RPMI7951 (cell line): ENCODE measurements at places on chromosomes 7 and 10. TPM values are rescaled to one million over a fixed set of nuclear protein-coding genes. Genes with fewer than 3 reads are reported as not detected.
A peak's percentile ranks its signal among the peaks of the same experiment; 100 is the strongest.

GRCh38 chr7:44959433-44959951 lies 19.3 kb downstream of the MYO1G start:
- peak; percentile 55 for DNase-seq

- DNase-seq: no peak
Observed at GRCh38 chr10:123165445-123166072, 11.4 kb downstream of the BUB3 start.

Gene CPN1
- total RNA-seq: not detected in 2 replicates

DNA sequence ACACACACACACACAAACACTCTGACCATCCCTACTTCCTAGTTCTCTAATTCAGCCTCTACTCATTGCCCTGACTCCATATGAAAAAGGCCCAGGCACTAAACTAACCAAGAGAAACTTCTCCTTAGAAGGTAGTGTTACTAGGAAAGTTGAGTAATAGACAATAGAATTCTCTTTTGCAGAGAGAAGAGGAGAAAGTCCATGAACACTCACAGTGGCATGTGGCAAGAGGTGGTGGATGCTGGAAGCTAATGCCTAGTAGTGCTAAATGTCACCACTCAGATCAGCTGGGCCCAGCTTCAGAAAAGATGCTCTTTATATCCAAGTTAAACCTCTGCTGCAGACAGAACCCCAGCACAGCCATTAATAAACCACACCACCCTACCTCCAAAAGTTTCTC lies 58.2 kb downstream of the SORBS1 start:
- no peak for DNase-seq

GRCh38 chr7:80411621-80412020 lies 100.2 kb downstream of the GNAT3 start:
- no peak for DNase-seq
